Naive B cell (primary cell): ENCODE measurements at places on chromosomes 3 and 15.
A peak's percentile ranks its signal among the peaks of the same experiment; 100 is the strongest.

DNA sequence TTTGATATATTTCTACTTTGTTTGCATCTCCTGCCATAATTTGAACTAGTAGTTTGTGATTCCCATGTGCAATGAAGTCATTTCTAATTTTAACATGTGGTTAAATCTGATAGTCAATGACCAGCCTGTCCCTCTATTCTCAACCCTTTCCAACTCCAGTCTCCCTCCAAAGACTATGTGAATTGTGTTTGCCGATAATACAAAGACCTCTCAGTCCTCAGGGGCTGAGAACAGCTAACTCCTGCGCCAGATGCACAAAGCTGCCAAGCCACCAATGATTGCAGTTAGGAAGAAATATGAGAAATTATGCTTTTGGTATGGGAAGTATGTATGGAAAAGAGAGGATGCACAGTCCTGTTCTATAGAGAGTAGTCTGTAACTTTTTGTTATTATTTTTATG is 54.0 kb downstream of the KCNH8 start:
- DNase-seq = no peak

DNA sequence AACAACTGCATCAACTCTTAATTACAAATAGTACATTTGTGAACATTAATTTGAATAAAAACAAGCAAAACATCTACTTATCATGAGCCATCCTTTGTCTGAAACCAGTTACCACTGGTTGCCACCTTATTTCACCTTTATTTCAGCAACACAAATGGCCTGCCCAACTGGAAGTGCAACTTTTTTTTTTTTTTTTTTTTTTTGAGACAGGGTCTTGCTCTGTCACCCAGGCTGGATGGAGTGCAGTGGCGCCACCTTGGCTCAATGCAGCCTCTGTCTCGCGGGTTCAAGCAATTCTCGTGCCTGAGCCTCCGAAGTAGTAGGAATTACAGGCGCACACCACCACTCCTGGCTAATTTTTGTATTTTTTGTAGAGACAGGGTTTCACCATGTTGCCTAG is 13.1 kb downstream of the WDR82 start:
- DNase-seq = no peak

GRCh38 chr15:81311752-81312464 is 12.0 kb downstream of the STARD5 start:
- DNase-seq = peak; percentile 82

DNA sequence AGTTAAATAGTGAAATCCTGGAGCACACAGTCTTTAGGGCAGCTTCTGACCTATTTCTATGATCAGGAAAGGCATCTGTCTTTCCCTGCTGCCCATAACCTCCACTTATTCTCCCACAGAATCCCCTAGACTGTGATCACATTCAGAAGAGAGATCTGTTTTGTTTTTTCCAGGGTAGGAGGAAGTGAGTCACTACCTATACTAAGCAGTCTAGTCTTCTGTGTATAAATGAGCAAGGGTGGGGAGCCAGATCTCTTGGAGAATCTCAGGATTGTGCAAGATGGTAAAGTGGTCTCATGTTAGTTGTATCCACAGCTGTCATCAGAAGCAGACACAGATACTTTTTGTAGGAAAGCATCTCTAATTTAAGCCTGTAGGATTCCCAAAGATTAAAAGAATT is 11.8 kb upstream of the FBXO22 start:
- DNase-seq = no peak

GRCh38 chr3:25381083-25381482 is 47.0 kb upstream of the RARB start:
- DNase-seq = no peak

DNA sequence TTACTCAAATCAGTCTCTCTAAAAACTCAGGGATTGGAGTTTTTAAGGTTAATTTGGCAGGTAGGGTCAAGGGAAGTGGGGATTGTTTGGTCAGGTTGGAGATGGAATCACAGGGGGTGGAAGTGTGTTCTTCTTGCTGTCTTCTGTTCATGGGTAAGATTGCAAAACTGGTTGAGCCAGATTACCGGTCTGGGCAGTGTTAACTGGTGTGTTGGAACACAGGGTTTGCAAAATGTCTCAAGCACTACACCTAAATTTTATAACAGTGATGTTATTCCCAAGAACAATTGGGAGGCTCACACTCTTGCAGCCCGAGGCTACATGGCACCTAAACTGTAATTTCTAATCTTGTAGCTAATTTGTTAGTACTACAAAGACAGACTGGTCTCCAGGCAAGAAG is 425.4 kb downstream of the PLOD2 start:
- DNase-seq = no peak

- no peak for DNase-seq
Measured at GRCh38 chr3:194095464-194095863, 40.5 kb upstream of the HES1 start.

DNA sequence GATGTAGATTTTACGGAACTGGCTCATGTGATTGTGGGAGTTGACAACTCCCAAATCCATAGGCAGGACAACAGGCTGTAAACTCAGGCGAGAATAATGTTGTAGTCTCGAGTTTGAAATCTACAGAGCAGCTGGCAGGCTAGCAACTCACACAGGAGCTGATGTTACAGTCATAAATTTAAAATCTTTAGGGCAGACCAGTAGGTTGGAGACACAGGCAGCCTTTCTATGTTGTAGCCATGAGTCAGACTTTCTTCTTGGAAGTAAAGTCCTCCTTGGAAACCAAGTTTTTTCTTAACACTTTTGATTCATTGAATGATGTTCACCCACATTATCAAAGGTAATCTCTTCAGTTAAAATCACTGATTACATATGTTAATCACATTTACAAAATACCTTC is 89.1 kb upstream of the ALCAM start:
- no peak for DNase-seq

DNA sequence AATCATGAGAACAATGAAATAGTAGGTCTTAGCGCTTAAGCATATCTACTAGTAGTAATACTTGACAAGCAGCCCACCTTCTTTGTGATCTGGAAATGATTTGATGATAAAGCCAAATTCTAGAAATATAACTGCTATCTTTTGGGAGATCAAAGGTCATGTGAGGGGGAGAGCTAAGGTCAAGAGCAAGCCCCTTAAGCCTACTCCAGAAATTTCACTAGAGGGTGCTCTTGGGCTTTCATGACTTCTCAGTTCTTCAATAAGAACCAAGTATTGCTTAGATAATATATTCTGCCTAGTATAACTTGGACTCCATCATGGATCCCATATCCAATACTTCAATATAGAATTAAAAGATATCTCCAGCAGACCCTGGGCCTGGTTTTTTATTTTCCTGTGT is 319.6 kb downstream of the ZBTB20 start:
- peak; percentile 21 for DNase-seq

DNA sequence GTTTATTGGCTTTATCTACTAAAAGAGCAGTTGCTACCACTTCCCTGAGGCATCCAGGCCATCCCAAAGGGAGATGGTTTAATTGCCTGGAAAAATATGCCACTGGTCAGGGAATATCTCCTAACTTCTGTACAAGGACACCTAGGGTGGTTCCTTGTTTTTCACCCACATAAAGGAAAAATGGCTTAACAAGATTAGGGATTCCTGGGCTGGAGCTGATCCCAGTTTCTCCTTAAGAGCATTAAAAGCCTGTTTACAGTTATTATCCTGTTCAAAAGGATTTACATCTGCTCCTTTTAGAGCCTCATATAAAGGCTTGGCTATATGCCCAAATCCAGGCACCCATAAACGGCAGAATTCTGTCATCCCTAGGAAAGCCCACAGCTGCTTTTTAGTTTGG is 70.2 kb upstream of the WNT7A start:
- no peak for DNase-seq

GRCh38 chr3:111032677-111033076 is 38.9 kb upstream of the NECTIN3 start:
- no peak for DNase-seq
